ENCODE measurements at places on chromosomes 6 and 20. TPM values are rescaled to one million over a fixed set of nuclear protein-coding genes. Genes with fewer than 3 reads are reported as not detected.

GRCh38 chr6:156557251-156557910 is 219.8 kb upstream of the ARID1B start:
- peak; percentile 42 for DNase-seq

Gene NMBR
- polyA plus RNA-seq = not detected

DNA sequence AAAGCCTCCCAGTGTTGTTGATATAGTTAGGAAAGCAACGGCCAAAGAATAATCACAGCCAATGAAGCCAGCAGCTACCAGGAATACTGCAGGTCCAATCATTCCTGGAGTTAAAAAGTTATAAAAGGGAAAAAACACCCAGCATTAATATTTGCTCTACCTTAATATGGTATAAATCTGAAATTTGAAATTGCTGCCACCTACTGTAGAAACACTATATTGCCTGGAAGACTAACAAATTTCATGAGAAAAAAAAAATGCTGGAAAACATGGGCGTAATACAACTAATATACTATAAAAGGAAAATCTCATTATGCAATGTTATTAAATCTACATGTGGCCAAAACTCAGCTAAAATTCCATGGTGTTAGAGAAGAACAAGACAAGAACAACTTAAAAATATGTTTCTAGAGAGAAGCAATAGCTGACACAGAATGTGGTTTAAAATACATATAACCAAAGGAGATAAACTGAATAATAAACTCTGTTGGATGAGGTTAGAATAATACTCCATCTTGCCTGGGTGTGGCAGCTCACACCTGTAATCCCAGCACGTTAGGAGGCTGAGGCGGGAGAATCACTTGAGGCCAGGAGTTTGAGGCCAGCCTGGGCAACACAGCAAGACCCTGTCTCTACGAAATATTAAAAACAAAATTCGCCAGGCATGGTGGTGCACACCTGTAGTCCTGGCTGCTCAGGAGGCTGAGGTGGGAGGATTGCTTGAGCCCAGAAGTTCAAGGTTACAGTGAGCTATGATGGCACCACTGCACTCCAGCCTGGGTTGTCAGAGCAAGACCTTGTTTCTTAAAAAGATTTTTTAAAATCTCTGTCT is 43.1 kb downstream of the SLC17A5 start:
- DNase-seq = peak; percentile 60

- peak; percentile 94 for DNase-seq
Observed at GRCh38 chr6:26240157-26241032, 124.6 kb upstream of the BTN3A2 start.

DNA sequence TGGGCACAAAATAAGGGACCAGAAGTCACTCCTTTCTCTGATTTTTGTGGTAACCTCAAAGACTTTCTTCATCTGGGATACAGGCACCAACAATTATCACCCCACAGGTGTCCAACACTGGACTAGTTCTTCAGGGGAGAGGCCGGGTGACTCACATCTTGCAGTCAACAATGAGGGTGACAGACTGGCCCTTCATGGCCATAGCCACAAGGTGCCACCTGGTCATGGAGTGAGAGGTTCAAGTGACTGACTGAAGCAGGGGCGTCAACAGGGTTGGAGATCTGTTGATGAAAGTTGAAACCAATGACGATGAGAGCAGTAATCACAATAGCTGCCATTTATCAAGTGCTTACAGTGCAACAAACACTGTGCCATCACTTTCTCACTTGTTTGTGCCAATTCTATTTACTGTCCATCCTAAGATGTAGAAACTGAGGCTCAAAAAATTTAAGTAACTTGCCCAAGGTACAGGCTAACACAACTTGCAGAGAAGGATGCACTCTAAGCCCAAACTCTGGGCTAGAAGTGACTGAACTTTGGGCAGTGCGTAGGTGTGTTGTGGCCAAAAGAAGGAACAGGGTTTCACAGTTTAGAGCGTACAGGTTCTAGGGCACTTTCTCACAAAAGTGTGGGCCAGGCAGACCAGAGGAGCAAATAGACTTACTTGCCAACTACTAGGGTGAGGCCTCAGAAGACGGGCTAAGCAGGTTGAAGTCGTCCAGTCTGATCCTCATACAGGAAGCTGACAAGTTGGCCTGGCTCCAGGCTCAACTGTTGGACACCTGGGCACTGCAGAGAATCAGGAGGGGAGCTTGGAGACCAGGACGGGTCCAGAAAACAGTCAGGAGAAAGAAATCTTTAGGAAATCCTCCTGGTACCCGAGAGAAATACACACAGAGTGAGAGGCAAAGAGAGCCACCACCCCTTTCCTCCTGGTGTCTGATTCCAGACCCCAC is 30.4 kb downstream of the HLA-DPB1 start:
- no peak for DNase-seq

DNA sequence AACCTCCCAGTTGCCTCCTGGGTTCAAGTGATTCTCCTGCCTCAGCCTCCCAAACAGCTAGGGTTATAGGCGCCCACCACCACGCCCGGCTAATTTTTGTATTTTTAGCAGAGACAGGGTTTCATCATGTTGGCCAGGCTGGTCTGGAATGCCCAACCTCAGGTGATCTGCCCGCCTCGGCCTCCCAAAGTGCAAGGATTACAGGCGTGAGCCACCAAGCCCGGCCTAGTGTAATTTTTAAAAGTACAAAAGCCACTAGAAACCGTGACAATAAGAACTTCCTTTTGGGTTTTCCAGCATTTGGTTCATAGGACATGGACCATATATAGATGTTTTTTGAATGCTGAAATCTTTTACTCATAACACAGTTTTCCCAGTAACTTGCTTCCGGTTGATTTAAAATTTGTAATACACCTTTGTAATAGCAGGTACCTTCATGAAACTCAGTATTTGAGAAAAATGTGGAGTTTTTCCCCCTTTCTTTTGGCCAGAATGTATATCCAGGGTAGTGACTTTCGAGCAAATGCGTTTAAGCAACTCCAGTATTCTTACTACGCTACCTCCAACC is 467 bp downstream of the PXT1 start:
- DNase-seq = no peak

DNA sequence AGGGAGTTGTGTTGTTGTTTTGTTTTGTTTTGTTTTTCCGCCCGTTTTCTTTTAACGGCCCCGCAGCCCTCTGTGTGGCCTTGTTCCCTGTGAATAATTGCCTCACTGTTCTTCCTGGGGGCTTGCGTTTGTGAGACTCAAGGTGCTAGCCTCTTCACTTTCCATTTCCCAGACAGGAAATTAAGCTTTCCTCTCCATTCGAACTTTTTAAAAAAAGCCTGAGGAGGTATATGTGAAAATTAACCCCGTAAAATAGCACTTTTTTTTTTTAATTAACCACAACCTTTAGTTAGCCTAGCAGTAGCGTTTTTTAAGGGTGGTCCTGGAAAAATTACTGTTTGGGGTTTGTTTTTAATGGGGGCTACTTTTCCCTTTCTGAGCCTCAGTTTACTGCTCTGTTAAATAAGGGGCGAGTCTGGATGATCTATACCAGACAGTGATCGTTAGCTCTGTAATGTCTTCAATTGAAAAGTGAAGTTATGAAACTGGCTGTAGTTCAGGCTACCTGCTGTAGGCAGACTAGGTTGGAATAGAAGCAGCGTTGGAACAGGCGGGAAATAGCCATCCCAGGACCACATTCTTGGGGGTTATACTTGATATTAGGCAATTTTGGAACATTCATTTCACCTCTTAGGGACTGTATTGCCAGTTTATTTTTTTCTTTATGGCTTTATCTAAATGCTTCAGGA is 1.7 kb downstream of the STX16 start:
- no peak for DNase-seq

Gene INSM1
- 0.61 TPM for polyA plus RNA-seq

Gene HLA-DPA1
- polyA plus RNA-seq = 3.9 TPM

- no peak for DNase-seq
Observed at GRCh38 chr20:21548390-21549035, 34.6 kb upstream of the NKX2-2 start.

- DNase-seq = peak; percentile 74
Observed at GRCh38 chr6:152636609-152637295, 410 bp downstream of the SYNE1 start.

GRCh38 chr6:36150283-36150682 is 20.0 kb downstream of the MAPK13 start:
- no peak for DNase-seq

DNA sequence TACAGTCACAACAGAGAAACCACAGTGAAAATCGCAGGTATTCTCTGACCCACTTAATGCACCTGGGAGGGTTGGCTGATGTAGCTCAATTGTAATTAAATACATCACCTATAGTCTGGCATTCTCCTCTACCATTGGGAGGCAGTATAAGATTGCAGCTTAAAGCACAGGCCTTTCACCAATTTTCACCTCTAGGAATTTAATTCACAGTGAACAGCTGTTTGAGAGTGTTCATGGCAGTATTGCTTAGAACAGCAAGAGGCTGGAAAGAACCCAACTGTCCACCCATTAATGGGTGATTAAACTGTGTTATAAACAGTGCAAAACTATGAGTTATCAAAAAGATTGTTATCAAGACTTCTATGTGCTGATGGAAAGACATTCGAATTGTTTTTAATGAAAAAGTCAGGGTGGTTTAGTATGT is 2.0 kb downstream of the EDEM2 start:
- peak; percentile 75 for DNase-seq

GRCh38 chr6:27863962-27864905 is 48.0 kb downstream of the OR2B2 start:
- no peak for DNase-seq

Data from GM23338 (cell line).